ENCODE measurements at places on chromosomes 11 and 22.

DNA sequence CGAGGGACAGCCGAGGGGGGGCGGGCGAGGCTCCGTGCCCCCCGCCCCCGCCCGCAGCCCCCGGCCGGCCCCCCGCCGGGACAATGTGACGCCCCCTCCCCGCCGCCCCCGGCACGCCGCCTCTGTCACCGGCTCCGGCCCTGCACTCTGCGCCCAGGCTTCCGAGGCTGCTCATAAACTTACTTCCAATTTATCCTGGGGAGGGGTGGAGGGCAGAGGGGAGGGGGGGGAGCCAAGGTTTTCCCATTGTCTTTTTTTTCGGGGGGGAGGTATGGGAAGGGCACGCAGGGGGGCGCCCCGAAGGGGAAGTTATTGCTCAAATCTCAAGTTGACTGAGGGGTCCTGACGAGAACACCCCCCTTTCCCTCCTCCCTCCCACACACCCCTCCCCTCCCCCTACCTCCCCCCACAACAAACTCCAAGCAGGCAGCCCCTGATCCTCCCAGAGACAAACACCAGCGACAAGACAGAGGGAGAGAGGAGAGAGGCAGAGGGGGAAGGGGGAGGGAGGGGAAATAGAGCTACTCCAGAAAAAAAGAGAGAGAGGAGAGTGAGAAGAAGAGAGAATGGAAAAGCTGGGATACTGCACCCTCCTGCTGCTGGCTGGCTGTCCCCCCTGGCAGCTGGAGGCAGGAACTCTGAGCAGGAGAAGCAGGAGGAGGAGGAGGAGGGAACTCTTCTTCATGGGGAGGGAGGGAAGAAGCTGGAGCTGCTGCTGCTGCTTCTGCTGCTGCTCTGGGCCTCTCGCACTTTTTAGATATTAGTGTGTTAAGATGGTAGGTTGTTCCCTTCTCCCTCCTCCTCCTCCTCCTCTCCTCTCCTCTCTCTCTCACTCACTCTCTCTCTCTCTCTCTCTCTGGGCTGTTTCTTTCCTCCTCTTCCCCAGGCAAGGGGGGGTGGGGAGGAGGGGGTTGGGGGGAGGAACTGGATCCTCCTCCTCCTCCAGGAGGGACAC is 631 bp downstream of the PHF21A start:
- peak; percentile 84 for DNase-seq

DNA sequence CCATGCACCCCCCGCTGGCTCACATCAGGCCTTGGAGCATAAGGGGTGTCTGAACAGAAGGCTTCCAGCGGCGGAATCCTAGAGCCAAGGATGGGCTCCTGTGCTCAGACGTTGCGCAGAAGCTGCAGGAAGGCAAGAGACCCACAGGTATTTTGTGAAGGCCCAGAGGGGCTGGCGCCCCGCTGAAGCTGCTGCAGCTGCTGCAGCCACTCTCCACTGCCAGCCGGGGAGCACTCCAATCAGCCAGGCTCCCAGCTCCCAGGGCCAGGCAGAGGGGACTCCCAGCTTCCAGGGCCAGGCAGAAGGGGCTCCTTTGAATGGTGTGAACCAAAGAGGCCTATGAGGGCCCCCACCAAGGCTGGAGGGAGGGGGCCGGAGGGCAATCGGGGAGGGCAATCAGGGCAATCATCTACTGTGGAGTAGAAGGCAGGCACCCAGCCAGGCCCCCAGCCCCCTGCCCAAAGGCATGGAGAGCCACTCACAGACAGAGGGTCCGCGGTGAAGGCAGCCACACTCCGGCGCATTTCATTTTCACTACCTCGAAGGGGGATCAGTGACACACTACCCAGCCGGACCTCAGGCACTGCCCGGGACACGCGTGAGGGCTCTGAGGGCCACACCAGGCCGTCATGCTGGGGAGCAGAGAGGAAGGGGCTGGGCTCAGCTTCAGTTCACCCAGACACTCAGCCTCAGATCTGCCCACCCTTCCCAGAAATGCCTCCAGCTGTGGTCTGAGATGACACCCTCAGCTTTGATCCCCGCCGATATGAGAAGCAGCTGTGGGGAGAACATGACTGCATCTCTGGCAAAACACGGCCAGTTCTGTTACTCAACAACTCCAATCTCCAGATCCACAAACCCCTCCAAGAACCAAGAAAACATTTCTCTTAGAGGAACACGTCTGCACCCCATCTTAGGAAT is 11.6 kb upstream of the PDE2A start:
- DNase-seq = peak; percentile 54

GRCh38 chr11:111930472-111930871 is 6.7 kb upstream of the DIXDC1 start:
- no peak for DNase-seq

DNA sequence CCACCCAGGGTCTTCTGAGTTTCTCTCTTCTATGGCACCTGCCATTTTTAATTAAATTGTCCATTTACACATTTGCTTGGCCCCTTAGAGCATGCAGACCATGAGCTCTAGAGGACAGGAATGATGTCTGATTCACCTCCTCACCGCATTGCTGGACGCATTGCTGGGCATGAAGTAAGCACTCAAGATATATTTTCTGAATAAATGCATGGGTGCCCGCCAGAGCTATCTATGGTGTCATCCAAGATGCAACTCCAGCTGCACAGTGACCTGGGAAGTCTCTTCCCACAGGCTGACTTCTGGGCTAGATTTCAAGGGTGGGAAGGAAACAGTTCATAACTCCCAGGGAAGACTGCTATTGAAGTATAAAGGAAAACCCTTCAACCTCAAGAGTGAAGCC is 66.6 kb upstream of the ASPHD2 start:
- no peak for DNase-seq

DNA sequence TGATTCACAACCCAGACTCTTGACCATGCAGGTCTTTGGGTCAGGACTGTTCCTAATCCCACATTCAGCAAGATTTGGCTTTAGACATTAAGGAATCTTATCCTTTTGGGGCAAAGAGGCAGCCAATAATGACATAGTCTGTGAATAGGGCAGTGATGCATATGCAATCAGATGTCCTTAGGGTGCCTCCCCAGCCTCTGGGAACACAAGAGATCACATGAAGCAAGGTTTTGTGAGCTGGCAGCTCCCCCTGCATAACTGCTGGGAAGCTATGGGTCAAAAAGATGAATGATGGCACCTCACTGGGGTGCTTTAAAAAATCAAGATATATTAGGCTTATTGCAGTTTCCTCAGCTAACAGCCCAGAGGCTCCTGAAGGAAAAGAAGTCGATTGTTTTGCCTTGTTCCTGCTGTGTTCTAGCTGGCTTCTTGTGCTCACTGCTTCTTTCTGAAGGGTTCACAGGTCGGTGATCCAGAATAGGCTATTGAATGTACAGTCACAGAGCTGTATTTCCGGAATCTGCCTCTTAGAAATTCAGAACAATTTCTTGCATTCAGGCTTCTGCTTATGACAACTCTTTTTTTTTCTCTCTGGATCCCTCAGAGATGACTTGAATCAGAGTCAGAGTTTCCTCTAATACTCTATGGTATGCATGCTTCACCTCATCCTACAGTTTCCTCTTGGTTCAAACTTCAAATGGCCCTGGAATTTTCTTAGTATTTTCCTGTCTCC is 31.7 kb downstream of the INSC start:
- peak; percentile 18 for DNase-seq

- peak; percentile 38 for DNase-seq
Observed at GRCh38 chr11:123206791-123207434, 11.9 kb upstream of the CLMP start.

DNA sequence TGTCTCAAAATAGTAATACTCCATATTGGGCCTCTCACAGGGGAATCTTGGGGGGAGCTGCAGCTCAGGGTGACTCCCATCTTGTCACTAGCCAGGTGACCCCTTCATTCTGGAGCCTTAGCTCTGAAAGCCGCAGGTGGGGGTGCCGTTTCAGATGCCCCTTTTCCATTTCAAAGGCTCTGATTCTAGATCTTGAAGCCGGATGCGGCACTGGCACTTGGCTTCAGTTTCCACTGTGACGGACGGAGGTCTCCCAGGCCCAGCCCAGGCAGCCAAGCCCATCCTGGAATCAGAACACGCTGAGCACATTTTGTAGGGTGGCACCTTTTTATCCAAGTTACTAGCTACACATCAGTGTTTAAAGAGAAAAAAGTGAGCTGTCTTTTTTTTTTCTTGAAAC is 6.4 kb downstream of the BIK start:
- no peak for DNase-seq

DNA sequence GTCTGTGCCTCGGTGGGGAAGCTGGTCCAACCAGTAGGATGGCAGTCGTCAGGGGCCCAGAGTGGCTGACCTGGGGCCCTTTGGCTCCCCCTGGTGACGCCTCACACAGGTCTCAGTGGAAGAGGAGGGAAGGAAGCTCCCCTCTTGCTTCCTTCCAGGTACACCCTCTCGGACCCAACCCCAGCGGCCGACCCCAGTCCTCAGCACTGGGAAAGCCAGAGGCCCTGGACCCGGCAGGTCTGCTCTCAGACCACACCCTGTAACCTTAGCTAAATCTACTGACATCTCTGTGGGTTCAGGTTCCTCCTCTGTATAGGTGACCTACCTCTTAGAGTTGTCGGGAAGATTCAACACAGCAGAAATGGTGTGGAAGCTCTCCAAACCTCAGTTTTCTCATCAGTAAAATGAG is 3.4 kb upstream of the SCUBE1 start:
- DNase-seq = peak; percentile 10
